ENCODE measurements at places on chromosomes 4 and X. TPM values are rescaled to one million over a fixed set of nuclear protein-coding genes. Genes with fewer than 3 reads are reported as not detected.

SERPINA7 gene
- not detected for total RNA-seq

DNASE1L1 gene
- 76.0 TPM for total RNA-seq

COL4A5 gene
- total RNA-seq: 9.3 TPM

GABRE gene
- 9.6 TPM for total RNA-seq

ATOH1 gene
- total RNA-seq: not detected

MXD4 gene
- 52.3 TPM for total RNA-seq

P2RY10 gene
- not detected for total RNA-seq
